ENCODE measurements at places on chromosomes 5 and 9. TPM values are rescaled to one million over a fixed set of nuclear protein-coding genes. Genes with fewer than 3 reads are reported as not detected.

The SLC6A19 gene
- not detected for total RNA-seq

The PTGS1 gene
- total RNA-seq, result not detected

The PCDHGA5 gene
- total RNA-seq, result not detected

The BTNL3 gene
- not detected for total RNA-seq

The TAF11L8 gene
- total RNA-seq, result not detected

The C7 gene
- not detected for total RNA-seq

The TRIM36 gene
- total RNA-seq, result not detected

The SHISAL2B gene
- total RNA-seq, result not detected

The ASTN2 gene
- total RNA-seq, result 3.2 TPM

The CFAP90 gene
- not detected for total RNA-seq

The TAL2 gene
- not detected for total RNA-seq

The PCDHGA6 gene
- 0.12 TPM for total RNA-seq

The RHOBTB3 gene
- 0.71 TPM for total RNA-seq

The TICAM2 gene
- 0.68 TPM for total RNA-seq

The ZNF608 gene
- not detected for total RNA-seq

The SLC25A2 gene
- 1.1 TPM for total RNA-seq

The PCDHB2 gene
- 0.05 TPM for total RNA-seq

The GABRA1 gene
- not detected for total RNA-seq

The CFAP77 gene
- not detected for total RNA-seq

The PCDHA7 gene
- not detected for total RNA-seq

The CD72 gene
- 6.1 TPM for total RNA-seq

The PRDM9 gene
- total RNA-seq, result not detected

The POC5 gene
- total RNA-seq, result 14.9 TPM

The GLRA1 gene
- not detected for total RNA-seq

The JAKMIP2 gene
- total RNA-seq, result 0.48 TPM

The C5 gene
- total RNA-seq, result 1.6 TPM

The COL23A1 gene
- total RNA-seq, result 0.18 TPM

The SLC6A18 gene
- not detected for total RNA-seq

The FBLL1 gene
- total RNA-seq, result 0.30 TPM

The LURAP1L gene
- total RNA-seq, result not detected

The EQTN gene
- not detected for total RNA-seq

The PLCXD3 gene
- total RNA-seq, result not detected

The GCNT4 gene
- 2.2 TPM for total RNA-seq

The PCDHA12 gene
- total RNA-seq, result not detected

The CAPSL gene
- not detected for total RNA-seq

The C5orf58 gene
- not detected for total RNA-seq

The FOXD4L4 gene
- total RNA-seq, result 0.15 TPM
